ENCODE measurements at places on chromosomes 2 and 18.

- DNase-seq, result no peak
These were observed 949 bp upstream of the MYL12B start for GRCh38 chr18:3260995-3261372.

DNA sequence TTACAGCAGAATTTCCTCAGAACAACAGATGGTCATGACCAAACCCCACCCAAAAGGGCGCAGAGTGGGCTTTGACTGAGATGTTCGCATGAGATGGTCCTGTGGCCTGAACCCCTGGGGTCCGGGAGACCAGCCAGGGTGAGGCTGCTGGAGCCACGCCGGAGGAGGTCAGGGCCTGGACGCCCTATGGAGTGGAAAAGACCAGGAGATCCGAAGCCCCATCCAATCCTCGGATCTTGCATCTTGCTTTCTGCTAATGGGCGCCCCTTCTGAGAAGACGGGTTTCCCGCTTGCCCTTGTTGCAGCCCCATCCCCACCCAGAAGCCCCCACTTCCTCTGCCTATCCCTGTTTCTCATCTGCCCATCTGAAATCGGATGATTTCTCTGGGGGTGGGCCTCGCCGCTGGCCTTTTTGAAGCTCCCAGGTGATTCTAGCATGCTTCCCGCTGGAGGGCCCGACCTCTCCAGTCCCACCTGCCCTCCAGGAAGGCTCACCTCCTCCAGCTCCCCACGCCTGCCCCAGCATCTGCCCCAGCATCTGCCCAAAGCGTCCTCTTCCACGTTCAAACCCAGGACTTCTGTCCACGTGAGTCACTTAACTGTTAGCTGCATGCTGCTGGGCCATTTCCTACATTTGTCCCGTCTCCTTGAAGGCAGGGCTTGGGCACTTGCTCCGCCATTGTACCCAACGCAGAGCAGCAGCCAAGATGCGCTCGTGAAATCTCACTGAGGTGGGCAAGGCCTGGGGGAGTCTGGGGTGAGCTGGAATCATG lies 4.3 kb upstream of the CNDP1 start:
- no peak for DNase-seq

DNA sequence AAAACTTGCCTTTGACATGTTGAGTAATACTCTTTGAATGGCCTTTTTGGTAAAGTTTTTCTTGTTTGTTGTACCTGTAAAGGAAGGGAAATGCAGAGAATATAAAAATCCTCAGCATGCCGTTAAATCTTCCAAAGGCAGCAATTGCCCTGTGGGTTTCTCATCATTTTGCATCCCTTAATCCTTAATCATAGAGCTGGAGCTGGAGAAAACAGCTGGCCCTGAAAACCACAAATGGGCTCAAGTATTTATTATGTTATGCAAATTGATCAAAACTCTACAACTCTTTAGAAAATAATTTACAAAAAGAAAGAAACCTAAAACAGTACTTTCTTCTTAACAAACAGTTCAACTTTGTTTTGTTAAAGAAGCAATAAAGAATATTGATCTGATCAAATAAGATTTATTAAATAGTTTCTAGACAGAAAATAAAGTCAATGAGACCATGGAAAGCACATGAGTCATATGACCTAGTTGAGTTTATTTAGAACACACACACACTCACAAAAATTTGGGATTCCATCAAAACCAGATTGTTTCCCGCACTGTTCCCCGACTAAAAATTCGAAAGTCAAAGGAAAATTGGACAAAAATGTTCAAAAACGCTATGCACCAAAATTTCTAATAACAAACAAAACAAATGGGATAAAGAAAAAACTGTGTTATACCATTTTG lies 309.0 kb downstream of the GULP1 start:
- DNase-seq, result no peak

DNA sequence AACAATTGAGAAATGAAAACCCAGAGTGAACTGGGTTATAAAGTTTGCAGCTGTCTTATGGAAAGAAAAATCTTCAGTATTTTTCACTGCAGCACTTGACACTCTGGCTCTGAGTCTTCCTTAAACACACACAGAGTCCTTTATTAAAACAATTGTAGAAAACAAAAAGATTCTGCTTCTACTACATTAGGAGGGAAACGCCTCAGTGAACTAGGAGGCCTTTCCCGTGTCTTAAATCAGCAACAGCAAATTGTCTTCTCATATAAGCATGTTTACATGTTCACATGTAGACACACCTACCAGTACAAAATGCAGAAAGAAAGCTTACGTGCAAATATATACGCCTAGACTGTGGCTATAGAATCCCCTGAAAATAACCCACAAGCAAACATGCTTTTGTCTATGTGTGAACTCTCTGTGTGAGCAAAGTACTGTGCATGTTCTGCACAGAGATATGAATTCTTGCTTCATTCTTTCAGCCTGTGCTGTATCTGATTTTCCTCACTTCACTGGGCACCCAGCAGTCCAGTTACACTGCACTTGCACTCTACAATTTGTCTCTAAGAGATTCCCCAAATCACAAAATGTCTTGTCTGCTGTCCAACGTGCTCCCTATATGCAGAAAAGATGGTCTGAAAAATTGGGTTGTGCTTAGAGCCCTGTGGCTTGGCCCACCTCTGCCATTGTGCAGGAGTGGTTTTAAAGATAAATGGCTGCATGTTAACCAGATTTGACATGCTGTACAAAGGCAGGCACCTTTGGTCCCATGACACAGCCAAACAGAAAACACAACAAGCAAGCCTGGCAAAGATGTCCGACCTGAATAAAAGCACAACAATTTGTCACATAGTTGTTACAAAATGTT lies 24.5 kb downstream of the ZEB2 start:
- DNase-seq, result no peak

GRCh38 chr2:17076533-17076932 lies 410.9 kb upstream of the CYRIA start:
- no peak for DNase-seq

GRCh38 chr2:174593574-174594203 lies 3.9 kb downstream of the WIPF1 start:
- DNase-seq, result no peak

- no peak for DNase-seq
These were observed 25.3 kb upstream of the BZW1 start for GRCh38 chr2:200786423-200786822.

GRCh38 chr18:46333431-46334135 lies 229.4 kb downstream of the HAUS1 start:
- no peak for DNase-seq

DNA sequence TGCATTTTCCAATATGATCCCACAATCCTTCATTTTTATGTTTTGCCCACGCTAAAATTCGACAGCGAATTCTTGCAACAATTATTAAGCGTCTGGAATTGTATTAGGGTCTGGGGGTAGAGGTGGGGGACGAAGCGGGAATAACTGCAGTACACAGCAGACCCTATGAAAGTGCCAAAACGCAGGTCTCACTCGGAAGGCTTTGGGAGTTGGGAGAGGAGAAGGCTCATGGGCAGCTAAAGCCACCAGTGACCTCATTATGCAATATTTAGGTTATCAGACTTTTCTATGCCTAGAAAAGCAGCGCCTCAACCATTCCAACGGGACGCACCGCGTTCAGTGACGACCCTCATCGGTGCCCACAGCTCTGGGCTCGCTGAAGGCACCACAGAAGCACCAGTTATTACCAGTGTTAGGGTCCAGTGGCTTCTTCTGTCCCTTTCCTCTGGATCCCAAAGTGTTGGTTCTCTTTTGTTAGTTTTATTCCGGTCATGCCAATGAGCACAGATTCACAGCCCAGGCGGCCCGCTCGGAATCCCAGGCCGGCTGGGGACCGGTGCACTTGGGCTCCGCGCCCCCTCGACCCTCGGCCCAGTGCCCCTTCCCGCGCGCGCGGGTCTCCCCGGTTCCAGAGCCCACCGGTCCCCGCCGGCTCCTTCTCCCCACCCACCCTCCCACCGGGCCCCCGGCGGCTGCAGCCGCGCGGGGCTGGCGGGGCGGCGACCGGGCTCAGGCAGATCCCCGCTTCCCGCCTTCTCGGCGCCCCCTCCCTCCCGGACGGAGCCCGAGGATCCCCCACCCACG lies 737 bp upstream of the MAPK4 start:
- DNase-seq, result no peak

GRCh38 chr18:78242254-78242643 lies 737.4 kb upstream of the SALL3 start:
- no peak for DNase-seq

GRCh38 chr18:48754993-48755473 lies 195.7 kb downstream of the SMAD7 start:
- no peak for DNase-seq

- DNase-seq, result no peak
These were observed 33.0 kb downstream of the SLC14A1 start for GRCh38 chr18:45757005-45757404.

- no peak for DNase-seq
These were observed 596.0 kb downstream of the LRP1B start for GRCh38 chr2:141534666-141535362.

DNA sequence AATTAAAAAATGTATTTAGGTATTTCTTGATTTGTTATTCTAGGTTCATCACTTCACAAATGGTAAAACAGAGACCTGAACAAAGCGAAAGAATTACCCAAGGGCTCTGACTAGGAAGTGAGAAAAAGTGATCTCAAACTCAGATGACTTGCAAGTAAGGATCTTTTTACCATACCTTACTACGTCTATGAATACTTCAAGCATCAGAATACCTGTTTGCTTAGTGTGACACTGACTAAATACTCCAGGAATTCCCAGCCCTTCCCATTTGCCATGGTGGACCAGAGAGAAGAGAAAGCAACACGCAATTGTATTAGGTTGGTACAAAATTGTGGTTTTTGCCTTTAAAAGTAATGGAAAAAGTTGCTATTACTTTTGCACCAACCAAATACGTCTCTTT lies 35.8 kb upstream of the FIGN start:
- no peak for DNase-seq

- DNase-seq, result no peak
These were observed 155.3 kb downstream of the GFPT1 start for GRCh38 chr2:69231612-69232277.

GRCh38 chr2:26764906-26765305 lies 822 bp downstream of the SLC35F6 start:
- DNase-seq, result no peak

DNA sequence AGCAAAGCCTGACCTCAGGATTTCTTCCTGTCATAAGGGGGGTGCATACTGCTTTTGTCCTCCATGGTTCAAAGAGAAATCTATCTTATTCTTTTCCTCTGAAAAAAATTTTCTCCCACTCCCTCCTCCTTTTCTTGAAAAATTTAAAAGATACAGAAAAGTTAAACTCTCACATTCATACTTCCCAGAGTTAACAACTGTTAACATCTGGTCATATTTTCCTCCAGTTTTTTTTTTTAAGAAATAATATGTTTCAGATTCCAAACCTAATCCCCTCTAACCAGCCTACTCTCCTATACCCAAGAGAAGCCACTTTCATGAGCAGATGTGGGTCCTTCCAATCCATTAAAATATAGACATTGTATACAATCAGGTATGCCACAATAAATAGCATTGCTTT lies 378.9 kb upstream of the HNRNPA3 start:
- DNase-seq, result no peak

DNA sequence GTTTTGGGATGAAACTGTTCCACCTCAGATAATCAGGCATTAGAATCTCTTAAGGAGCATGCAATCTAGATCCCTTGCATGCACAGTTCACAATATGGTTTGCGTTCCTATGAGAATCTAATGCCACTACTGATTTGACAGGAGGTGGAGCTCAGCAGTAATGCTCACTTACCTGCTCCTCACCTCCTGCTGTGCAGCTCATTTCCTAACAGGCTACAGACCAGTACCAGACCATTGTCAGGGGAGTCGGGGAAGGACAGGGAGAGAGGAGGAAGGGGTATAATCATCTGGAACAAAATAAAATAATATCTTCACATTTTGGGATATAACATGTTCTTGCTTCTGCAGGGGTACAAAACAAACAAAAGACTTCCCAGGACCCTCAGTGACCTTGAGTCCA lies 532.0 kb upstream of the FSHR start:
- no peak for DNase-seq

DNA sequence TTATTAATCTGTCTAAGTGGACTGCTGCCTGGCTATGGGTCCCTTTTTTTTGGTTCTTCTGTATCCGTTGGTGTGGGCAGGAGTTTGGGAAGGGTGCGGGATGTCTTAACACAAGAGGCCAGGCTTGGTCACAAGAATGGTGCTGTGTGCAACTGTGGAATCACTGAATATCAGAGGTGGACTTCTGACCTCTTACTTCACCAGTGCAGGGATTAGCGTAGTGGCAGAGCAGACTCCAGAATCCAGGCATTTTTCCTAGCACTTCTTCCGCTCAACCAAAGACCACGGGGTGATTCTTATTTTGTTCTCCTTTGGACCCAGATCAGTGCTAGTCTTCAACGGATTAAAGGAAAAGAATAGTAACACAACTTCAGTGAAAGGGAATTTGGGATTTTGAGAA lies 254.3 kb upstream of the TNP1 start:
- no peak for DNase-seq

- no peak for DNase-seq
These were observed 326.5 kb upstream of the KLHL29 start for GRCh38 chr2:23058435-23058834.

DNA sequence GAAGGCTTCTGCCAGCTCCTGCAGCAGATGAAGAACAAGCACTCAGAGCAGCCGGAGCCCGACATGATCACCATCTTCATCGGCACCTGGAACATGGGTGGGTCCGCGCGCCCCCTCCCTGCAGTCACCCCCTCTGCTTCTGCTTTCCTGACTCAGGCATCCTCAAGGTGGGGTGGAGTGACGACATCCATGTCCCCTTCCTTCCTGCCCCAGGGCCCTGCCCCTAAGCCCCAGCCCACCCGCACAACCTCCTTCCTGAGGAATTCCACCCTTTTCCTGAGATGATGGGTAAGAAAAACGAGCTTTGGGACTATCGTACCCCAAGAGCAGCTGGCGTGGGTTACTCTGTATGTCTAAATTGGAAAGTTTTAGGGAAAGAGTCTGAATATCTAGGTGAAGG lies 89.7 kb upstream of the ATG16L1 start:
- no peak for DNase-seq

GRCh38 chr2:200483729-200484198 lies 26.1 kb downstream of the KCTD18 start:
- no peak for DNase-seq

DNA sequence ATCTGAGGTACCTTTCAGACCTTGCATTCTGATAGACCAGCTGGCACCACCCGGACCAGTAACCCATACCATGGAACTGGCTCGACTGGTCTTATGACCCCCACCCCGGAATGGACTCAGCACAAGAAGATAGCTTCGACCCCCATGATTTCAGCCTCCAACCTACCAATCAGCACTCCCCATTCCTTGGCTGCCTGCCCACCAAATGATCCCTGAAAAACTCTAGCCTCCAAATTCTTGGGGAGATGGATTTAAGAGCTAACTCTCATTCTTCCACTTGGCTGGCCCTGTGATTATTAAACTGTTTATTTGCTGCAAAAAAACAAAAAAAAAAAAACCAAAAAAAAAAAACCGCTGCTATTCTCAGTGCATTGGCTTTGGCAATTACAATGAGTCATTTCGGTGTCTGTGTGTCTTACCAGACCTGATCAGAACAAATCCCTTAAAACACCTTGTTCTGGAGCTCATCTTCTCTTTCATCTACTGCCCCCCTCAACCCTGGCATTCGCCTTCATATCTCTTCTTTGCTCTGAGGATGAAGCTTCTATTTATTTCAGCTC lies 60.1 kb upstream of the KIF5C start:
- DNase-seq, result no peak

Measured in stimulated activated CD4-positive, alpha-beta T cell treated with anti-CD3 and anti-CD28 coated beads, Interleukin-2, amount 100 ng/mL, for 48 hours (primary cell).